Activated T-cell treated with anti-CD3 and anti-CD28 coated beads, Interleukin-2, amount 50 U/mL, for 48 hours (primary cell): ENCODE measurements at places on chromosomes 6 and 20.

DNA sequence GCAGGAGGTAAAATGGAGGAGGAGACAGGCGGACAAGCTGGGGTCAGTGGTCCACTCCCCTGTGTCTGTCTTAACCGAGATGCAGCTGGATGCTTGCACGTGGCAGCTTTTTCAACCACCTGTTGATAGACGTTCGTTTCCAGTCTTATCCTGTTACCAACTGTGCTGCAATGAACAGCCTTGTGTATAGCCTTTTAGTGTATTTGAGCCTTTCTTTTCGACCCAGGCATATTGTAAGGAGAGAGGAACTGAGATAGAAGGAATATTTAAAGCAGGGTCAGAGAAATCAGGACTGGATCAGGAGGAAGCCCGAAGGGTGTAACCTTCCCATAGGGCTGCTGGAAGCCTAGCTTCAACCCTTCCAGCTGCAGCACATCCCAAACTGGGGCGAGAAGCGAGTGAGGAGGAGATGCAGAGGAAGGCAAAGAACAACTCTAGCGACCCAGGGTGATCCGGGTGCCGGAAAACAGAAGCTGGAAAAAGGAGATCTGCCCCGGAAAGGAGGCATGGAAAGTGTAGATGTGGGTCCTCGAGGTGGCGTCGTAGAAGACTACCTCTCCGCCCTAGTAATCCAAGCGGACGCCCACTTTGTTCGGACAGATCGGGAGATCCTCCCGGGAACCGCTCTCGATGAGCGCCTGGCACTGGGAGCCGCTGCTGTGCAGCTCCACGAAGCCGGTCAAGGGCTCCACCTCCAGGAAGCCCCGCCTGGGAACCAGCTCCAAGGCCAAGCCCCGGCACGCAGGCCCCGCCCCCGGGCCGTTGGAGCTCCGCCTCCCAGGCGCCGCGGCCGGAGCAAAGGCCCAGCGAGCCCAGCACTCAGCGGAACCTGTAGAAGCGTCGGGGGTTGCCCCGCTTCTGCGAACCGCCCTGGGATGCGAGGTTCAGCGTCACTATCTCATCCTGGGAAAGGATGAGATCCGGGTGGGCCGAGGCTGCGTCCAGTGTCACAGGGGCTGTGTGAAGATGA is 11.2 kb downstream of the TRIM31 start:
- peak; percentile 86 for DNase-seq

- DNase-seq, result no peak
Observed at GRCh38 chr20:1711826-1712601, 54.4 kb upstream of the SIRPG start.

GRCh38 chr6:69801225-69801624 is 4.4 kb upstream of the LMBRD1 start:
- DNase-seq, result no peak

DNA sequence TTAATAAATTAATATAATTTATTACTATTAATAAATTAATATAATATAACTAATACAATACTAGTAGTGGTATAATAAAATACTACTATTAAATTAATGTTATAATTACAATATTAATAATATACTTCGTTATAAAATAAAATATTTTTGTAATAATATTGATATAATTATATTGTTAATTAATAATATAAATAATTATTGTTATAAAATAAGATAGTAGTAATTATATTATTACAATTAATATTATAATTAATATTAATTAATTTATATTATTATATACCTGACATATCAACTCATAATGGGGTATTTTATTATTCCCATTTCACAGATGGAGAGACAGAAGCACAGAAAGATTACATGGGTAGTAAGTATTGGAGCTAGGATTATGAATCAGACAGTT is 8.9 kb downstream of the BEND6 start:
- DNase-seq, result no peak

DNA sequence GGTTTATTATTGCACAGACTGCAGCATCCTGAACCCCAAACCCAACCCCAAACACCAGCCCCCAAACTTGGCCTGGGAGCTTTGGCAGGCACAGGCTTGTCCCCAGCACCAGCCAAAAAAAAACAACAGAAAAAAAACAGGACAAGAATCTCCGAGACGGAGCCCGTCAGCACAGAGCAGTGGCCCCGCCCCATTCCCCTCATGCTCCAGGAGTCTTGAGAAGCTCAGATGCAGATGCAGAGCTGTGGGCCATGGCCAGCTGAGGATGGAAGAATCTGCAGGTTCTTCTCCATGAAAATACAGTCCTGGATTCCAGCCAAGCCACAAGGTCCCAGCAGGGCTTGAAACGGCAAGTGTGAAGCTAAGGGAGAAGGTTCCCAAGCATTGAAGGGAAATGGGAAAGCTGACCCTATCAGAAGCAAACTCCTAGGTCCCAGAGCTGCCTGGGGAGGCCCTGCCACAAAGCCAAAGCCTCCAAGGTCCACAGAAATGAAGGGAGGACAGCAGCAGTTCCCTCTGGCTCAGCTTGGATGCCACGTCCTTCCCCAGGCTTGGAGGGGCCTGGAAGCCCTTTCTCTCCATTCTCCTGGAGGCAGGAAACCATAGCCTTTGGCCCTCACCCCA is 75.2 kb downstream of the JPH2 start:
- no peak for DNase-seq

DNA sequence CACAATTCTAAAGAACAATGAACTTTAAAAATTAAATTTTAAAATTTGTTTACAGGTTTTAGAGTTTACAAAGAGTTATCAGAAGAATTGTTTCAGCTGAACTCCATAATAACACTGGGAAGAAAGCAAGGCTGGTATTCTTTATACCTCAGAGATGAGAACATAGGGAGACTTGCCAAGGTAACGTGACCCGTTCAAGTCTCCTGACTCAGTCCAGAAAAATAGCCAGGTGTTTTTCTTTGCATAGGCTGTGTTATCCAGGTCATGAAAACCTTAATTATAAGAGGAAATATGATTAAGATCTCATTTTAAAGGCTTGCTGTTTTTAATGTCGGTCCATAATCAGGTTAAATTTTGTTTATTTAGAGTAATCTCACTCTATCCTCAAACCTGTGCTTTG is 8.5 kb upstream of the C6orf141 start:
- DNase-seq, result no peak

DNA sequence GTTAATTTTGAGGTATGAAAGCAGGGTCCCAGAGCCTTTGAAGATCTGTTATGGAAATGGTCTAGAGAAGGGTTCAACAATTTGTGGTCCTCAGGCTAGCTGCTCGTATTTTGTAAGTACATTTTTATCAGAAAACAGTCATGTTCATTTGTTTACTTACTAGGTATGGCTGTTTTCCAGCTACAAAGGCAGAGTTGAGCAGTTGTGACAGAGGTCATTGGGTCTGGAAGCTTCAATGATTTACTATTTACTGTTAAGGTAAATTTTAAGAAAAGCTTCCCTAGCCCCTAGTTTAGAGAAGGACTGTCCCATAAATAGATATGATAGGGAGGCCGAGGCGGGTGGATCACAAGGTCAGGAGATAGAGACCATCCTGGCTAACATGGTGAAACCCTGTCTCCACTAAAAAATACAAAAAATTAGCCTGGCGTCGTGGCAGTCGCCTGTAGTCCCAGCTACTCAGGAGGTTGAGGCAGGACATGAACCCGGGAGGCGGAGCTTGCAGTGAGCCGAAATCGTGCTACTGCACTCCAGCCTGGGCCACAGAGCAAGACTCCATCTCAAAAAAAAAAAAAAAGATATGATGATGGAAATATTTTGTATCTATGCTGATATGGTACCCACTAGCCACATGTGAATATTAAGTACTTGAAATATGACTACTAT is 538.4 kb upstream of the CITED2 start:
- DNase-seq, result no peak

GRCh38 chr20:59028812-59029211 is 3.3 kb downstream of the ATP5F1E start:
- DNase-seq, result no peak

DNA sequence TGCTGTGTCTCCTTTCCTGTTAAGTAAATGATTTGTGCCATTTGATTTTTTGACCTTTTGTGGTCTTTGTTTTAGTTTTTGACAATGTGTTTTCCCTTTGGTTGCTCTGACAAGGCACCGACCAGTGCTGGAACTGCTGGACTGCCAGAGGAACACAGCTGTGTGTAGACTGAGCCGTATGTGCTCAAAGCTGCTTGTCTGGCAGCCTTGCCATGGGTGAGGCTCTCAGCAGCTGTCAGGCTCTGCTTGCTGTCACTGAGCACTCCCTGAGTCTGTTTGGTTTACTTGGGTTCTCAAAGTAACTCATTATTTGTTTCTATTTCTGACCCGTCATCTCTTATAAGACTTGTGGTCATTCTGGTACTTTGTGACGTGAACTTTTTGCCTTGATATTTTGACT is 15.1 kb upstream of the SNRPB start:
- DNase-seq, result no peak

DNA sequence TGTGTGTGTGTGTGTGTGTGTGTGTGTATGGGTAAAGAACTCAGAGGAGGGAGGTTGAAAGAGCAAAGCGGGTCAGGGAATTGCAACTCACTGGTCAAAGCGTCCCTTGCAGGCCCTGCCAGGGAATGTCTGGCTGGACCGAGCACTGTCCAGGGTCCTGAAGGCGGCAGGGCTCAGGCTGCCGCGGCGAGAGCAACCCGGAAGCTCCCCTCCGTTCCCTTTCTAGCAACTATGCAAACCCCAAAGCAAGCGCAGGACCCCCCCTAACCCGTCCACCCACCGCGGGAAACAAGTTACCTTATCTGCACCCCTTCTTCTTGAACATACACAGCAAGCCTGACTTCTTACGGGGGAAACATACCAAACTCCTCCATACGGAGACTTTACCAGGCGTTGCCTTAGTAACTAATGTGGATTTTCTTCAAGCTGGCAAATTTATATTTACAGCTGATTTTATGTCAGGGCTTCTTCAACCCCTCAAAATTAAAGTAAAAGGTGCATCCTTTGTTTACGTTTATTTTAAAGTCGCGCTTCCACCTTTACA is 538 bp upstream of the GRM1 start:
- DNase-seq, result peak; percentile 50

DNA sequence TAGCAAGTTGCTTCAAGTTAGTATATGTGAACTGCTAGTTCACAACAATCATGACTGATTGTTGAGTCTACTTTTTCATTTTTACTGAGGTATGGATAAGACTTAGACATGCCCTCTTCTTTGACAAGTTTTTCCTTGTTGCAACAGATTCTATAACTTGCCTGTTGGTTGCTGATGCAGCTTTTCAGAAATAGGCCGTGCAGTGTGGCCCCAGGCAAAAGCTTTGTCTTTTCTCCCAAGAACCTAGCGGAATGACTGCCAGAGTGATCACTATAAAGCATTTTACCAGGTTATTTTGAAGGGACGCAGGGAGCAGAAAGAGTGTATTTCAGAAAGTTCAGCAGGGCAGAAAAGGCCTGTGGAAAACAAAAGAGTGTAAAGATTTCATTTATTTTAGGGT is 16.0 kb downstream of the HECA start:
- no peak for DNase-seq

DNA sequence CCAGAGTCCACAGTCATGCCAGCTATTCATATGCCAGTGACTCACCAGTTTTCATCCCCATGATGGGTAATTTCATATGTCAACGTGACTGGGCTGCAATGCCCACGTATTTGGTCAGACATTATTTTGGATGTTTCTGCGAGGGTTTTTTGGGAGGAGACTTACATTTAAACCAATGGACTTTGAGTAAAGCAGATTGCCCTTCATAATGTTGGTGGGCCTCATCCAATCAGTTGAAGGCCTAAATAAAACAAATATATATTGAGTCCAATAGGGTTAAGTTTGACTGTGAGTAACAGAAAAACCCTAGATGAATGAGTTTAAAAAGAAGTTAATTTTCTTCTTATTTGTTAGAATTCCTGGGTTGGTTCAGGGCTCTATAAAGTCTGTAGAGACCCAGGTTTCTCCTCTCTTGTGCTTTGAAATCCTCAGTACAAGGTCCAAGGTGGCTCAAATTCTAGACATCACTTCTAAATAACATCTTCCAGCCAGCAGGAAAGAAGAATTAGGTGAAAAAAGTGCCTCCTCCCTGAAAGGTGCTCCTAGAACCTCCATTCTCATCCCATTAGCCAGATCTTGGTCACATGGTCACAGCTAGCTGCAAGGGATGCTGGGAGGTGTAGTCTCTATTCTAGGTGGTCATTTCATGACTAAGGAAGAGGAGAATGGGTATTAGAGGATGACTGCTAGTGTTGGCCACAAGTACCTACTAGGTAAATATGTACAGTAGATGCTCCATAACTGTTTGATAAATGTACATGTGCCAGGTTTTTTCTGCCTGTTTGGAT is 16.7 kb upstream of the NEDD9 start:
- no peak for DNase-seq

DNA sequence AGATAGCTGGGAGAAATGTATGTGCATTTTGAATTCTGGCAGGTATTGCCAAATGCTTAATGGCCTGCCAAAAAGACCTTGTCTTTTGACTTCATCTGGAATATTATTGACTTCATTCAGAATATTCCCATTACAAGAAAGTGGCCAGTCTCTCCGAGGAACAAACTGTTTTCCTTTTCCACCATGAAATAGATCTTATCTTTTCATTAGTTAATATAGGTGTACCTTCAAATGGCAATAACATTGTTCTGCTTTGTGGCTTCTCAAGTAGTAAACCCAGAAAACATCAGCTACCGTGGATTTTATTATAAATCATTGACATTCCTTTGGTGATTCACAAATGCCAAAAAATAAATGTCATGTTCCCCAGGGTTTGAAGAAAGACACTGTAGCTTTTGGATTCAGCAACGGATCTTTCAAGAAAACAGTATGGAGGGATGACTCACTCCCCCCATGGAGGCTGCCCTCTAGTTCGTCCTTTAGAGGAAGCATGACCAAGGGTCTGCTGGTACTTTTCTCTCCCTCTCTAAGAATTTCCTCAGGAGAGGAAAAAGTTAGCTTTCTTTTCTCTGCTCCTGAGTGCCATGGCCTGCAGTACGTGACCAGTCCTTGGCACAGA is 1.1 kb upstream of the RNF182 start:
- DNase-seq, result no peak

DNA sequence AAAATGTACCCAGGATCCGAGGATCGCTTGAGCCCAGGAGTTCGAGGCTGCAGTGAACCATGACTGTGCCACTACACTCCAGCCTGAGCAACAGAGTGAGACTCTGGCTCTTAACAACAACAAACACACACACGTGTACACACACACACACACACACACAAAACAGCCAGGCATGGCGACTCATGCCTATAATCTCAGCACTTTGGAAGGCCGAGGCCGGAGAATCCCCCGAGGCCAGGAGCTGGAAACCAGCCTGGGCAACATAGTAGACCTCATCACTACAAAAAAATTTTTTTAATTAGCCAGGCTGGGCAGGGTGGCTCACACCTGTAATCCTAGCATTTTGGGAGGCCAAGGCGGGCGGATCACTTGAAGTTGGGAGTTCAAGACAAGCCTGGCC is 23.3 kb upstream of the ARFGEF2 start:
- no peak for DNase-seq

- peak; percentile 35 for DNase-seq
Observed at GRCh38 chr6:83193747-83194566, 800 bp downstream of the RWDD2A start.
